Effector CD4-positive, alpha-beta T cell (primary cell): ENCODE measurements at places on chromosomes 1 and 21.

DNA sequence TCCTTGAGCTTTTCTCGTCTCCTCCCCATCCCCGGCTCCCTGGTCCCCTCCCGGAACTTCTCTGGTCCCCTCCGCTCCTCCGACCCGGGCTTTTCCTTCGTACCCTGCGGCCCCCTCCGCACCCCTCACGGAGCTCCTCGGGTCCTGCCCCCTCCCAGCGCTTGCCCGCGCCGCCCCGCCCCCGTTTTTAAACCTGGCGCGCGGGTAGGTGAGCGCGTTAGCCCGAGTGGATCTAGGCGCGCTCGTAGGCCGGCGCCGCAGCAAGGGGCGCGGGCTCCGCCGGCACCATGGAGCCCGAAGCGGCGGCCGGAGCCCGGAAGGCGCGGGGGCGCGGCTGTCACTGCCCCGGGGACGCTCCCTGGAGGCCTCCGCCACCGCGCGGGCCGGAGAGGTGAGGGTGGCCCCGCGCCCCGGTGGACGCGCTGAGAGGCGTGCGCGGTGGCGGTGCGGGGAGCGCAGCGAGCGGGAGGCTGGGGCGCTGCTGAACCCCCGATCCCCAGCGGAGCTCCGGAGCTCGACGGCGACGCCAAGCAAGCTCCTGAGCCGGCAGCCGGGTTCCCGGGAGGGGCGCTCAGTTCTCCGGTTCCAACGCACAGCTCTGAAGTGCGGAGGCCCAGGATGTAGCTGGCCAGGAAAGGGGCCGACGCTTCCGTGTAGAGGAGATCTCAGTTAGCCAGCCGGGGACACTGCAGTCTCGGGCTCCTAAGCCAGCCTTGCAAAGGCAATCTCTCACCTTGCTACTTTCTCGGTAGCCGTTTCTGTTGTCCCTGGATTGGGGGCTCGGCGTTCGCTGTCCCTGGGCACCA is at the start of gene RIPPLY3:
RIPPLY3 (plus strand) TSS at position 217 of the 806 bp plus-strand sequence; CDS start at position 288, 71 bp downstream.
- no peak for DNase-seq

DNA sequence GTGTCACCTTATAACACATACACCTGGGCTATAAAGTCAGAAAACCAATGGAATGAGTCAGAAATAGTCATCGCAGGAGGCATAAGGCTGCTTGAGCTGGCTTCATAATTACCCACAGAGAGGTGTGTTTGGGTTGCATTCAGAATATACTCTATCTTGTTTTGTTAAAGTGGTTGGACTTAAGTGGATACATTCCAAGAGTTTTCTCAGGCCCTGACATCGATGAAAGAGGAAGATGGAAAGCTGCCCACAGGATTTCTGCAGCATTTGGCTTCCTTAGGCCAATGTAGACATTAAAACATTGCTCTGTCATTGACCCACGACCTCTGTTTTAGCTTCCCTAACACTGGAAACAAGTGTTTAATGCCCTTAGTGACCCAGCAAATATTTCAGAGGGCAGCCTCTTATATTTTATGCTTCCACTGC is 18.6 kb upstream of the BCL10 start:
- DNase-seq, result no peak

- DNase-seq, result no peak
Observed at GRCh38 chr1:58409890-58410289, 136.6 kb downstream of the OMA1 start.

GRCh38 chr1:117825414-117825813 is 104.0 kb downstream of the GDAP2 start:
- no peak for DNase-seq

GRCh38 chr1:4655674-4656532 is 1.5 kb downstream of the AJAP1 start:
- no peak for DNase-seq

- DNase-seq, result no peak
Observed at GRCh38 chr21:33187276-33187675, 42.5 kb upstream of the IFNAR2 start.

DNA sequence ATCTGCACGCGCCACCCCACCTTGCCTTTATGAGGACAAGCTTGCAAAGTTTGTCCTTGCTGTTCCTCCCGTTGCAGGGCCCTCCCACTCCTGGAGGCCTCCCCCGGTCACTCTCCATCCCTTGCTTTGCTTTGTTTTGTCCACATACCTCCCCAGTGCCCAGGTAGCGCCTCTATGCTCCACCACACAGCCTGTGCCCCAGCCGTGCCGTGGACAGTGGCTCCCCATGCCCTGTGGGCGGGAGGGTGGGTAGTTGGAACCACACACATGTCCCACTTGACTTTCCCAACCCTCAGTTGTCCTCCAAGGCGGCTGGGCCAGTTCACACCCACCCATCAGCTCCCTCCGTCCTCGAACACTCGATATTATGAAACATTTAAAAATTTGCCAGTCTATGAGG is 24.6 kb downstream of the SLX9 start:
- no peak for DNase-seq

- no peak for DNase-seq
Observed at GRCh38 chr1:92466683-92467352, 19.9 kb downstream of the GFI1 start.

GRCh38 chr1:186443638-186444037 is 17.3 kb downstream of the PDC start:
- DNase-seq, result no peak

GRCh38 chr1:14954210-14954609 is 199.3 kb upstream of the TMEM51 start:
- no peak for DNase-seq

- DNase-seq, result no peak
Observed at GRCh38 chr1:20124456-20125057, 5.2 kb upstream of the PLA2G2D start.

- no peak for DNase-seq
Observed at GRCh38 chr1:69305621-69306020, 262.1 kb upstream of the LRRC7 start.

- DNase-seq, result no peak
Observed at GRCh38 chr1:18440385-18441226, 40.1 kb upstream of the KLHDC7A start.

DNA sequence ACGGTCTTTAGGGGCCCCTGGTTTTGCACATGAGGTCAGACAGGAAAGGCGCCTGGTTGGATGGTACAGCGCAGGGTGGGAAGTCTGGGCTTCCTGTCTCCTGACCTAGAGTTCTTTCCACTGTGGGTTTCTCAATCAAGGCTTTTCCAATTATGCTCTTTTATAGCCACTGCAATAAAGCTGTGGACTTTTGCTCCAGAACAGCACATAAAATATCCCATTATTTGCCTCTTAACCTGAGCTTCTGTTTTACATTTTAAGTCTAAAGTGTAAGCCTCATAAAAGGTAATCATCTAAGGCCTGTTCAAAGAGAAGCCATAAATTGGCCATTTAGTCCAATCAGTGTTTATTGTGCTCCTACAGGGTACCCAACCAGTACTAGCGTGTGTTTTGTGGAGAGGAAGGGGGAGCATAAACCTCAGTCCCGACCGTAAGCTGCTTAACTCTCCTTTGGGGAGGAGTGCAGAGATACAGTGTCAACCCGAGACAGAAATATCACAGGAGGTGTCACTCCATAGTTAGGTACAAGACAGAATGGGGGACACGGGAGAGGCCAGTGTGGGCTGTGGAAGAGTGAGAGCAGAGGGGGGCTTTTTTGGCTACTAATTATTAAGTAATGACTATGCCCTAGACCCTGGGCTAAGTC is 270.0 kb downstream of the TRABD2B start:
- no peak for DNase-seq

DNA sequence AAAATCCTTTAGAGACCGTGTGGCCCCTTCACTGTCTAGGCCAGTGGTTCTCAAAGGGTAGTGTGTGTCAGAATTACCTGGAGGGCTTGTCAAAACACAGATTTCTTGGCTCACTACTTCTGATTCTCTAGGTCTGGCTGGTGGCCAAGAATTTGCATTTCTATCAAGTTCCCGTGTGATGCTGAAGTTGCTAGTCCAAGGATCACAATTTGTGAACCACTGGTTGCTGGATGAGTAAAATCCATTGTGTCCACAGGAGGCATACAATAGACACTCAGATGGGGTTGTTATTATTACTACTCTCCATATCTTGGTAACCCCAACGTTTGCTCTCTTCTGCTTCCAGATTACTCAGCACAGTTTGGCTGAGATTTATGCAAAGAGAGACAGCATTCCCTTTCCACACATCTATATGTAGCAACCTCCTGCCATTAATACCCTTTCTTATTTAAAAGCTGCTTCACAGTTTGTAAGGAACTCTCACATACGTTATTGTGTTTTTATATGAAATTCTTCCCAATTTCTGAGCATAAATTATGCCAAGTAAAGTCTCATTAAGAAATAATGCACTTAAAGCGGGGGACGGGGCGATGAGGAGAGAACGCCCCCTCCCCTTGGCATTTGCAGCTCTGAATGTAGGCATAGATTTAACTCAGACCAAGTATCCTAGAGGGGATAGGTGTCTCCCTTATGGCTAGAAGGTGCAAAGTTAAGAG is 720 bp upstream of the TMCC2 start:
- no peak for DNase-seq

DNA sequence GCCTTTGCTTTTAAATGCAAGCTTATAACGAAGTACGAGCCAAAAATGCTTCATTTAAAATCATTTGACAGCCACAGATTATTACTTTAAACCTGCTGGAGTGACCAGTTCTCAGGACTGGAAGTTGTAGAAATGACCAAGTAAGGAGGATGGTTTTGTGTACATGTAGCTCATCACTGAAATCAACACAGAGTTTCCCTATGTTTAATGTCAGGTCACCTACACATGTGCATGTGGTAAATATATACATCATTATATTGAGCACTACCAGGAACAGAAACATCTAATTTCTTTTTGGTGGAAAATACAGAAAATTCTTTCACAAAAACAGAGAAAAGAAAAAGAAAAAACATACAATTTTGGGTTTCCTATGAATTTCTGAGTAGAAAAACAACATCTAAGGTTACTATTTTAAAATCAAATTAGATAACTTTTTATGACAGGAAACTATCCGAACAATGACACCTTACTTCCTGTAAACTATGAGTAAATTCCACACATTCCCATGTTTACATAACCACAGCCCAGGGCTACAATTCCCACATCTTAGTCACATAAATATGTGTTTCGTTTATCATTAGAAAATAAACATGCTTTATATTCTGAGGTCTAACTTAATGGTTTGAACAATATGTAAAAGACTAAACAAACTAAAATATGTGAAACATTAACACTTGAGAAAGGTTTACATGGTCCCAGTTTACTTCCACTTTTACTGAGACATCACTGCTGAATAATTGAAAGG is 73.6 kb downstream of the ZNF281 start:
- no peak for DNase-seq

GRCh38 chr1:193909406-193910082 is 723.1 kb upstream of the B3GALT2 start:
- no peak for DNase-seq

GRCh38 chr1:199665371-199665770 is 362.1 kb upstream of the NR5A2 start:
- DNase-seq, result no peak

DNA sequence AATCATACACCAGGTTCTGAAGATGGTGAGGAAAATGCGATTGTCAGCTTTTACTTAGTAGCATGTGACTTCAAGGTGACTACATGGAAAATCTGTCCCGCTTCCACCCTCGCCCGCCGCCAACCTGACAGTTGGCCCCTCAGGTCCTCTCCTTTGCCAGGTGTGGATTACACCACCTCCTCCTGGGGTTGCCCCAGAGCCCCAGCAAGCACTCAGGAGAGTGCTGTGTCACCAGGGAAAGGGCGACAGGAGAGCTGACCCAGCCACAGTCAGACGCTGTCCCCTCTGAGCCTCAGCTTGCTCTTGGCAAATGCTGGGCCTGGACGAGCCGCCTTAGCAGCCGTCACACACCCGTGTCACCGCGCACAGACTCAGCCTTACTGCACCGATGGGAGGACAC is 17.9 kb downstream of the PTTG1IP start:
- DNase-seq, result no peak

- no peak for DNase-seq
Observed at GRCh38 chr21:38915546-38915945, 109.8 kb downstream of the ETS2 start.

DNA sequence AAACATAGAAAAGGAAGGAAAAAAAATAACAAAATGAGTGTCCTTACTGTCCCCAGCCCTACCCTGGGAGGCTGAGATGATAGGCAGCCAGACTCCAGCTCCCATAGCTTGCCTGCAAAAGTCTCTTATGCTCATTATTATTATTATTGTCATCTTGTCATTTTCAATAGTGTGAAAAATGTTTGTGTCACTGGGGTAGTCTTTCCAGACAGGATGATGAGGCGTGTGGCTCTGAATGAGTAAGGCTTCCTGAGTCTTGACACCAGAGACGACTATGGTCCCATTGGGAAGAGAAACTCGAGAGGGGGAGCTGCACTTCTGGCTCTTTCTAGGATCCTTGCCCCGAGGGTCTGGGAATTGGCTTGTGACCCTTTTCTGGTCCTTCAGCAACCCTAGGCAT is 1.1 kb upstream of the CYB561D1 start:
- no peak for DNase-seq

- no peak for DNase-seq
Observed at GRCh38 chr1:231385416-231385748, 36.7 kb downstream of the EGLN1 start.

DNA sequence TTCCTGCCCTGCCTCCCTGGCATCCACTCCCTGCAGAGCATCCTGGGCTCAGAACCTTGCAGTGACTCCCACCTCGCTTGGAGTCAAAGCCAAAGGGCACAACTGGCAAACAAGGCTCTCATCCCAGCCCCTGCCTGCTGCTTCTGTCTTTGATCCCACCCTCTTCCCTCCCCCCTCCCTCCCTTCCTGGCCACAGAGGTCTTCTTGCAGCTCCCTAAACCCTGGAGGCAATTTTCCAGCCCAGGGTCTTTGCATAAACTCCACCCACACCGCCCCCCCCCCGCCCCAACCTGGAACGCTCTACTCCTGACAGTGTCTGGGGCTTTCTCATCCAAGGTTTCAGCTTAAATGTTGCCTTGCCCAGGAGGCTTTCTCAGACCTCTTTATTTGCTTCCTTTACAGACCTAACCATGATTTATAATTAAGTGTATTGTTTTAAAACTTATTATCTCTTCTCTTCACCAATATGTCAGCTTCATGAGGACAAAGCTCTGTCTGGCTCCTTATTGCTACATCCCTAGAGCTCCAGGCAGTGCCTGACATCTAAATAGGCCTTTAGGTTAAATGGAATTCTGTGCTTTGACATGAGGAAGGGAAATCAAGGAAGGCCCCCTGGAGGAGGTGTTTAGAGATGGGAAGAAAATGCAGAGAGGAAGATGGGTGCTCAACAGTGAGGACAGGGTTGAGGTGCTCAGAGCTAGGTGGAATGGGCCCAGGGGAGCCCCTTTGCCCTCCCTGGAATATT is 37.7 kb upstream of the PADI1 start:
- no peak for DNase-seq

DNA sequence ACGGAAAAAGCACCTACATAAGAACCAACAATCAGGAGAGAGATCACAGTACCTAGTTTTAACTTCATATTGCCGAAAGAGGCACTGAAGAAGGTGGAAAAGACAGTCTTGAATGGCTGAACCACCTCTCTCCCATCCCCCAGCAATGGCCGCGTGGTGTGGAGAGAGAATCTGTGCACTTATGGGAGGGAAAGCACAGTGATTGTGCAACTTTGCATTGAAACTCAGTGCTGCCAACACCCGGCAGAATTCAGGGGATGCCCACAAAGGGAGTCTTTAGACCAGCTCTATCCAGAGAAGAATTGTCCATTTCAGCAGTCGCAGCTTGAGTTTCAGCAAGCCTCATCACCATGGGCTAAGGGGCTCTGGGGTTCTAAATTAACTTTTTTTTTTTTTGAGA is 186.3 kb upstream of the USP25 start:
- no peak for DNase-seq

GRCh38 chr1:162541619-162542141 is 19.8 kb upstream of the UAP1 start:
- DNase-seq, result no peak

GRCh38 chr1:244678697-244679096 is 25.8 kb downstream of the DESI2 start:
- DNase-seq, result no peak

- DNase-seq, result no peak
Observed at GRCh38 chr1:201020721-201021629, 2.5 kb downstream of the KIF21B start.
